ENCODE measurements at places on chromosomes 6 and 20.

- no peak for DNase-seq
Measured at GRCh38 chr6:53139841-53140413, 8.7 kb downstream of the GCM1 start.

DNA sequence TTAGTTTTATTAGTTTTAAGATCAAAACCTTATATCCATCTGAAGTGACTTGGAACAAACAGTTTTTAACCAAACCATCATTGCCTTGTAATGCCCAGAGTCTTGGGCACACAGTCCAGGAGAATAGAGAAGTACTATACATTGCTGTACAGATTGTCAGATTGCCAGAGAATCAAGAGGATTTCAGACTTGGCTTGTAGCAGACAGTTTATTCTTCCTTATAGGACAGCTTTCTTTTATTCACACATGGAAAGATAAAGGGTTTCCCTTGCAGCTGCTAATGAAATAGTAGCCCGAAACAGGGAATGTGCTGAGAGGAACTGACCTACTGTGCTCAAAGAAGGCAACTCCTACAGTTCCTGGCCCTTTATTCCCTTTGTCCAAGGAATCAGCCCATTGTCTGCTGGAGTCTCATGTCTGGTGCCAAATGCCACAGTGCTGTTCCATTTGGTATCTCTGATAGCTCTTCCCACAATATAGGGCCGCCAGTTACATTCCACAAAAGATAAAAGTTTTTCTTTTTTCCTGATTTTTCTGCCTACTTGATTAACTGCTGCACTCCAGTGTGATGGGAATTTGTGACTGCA is 30.6 kb downstream of the DCBLD1 start:
- no peak for DNase-seq

DNA sequence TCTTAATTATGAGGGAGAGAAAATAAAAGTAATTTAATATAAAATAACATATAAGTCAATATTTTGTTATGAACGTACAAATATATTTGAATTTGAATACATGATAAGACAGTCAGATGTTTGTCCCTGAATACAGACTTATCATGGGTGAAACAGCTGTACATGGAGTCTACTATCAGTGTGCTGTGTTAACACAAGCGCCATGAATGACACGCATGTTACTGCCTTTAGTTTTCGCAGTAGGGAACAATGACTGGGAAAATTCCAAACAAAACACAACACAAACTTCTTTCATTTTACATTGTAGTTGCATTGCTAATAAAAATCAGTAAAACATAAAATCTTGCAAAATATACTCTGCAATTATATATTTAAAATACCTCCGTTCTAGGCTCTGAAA is 108.6 kb downstream of the FBXO5 start:
- no peak for DNase-seq

DNA sequence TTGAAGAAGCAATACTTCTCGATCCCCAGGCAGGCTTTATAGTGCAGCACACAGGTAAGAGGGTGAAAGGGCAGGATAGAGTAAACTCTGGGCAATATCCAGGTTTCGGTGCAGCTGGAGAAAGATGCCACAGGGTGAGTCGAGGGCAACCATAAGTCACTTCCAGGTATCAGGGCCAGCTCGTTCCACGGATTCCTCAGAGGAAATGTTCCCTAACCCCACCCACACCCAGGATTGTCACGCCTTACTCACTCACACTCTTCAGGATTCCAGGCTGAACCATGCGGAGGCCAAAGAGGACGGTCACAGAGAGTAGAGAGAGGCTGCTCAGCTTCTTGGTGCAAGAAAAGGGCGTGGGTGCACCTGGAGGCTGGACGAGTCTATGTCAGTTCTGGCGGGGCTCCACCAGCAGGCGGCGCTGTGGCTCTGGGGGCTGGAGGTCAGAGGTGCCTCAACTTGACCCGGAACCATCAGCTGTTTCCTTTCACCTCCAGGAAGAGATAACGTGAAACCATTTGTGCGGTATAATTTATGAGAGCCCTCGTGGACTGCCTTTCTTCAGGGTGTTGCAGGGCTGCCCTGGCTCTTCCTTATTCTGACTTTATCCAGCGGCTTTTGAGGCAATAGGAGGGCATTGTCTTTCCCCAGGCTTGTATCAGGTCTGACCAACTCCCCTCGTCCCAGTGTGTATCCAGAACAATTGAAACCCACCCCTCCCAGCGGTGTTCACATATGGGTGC is 14.5 kb upstream of the WFDC12 start:
- no peak for DNase-seq

DNA sequence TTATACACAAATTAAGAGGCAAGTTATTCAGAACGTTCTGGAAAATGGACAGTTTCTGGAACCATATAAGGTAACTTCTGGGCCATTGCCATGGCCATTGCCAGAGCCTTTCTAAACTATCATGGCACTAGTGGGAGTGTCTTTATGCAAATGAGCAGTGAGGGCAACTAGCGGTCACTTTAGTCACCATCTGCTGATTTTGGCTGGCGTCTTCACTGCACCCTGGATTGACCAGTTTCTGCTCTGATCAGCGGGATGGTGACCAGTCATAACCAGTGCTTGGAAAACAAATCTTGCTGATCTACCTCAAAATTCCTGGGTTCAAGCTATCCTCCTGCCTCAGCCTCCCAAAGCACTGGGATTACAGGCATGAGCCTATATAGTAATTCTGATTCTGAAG is 7.3 kb upstream of the SNTA1 start:
- DNase-seq, result no peak

- DNase-seq, result no peak
Measured at GRCh38 chr6:73985891-73986290, 289.9 kb downstream of the CD109 start.

DNA sequence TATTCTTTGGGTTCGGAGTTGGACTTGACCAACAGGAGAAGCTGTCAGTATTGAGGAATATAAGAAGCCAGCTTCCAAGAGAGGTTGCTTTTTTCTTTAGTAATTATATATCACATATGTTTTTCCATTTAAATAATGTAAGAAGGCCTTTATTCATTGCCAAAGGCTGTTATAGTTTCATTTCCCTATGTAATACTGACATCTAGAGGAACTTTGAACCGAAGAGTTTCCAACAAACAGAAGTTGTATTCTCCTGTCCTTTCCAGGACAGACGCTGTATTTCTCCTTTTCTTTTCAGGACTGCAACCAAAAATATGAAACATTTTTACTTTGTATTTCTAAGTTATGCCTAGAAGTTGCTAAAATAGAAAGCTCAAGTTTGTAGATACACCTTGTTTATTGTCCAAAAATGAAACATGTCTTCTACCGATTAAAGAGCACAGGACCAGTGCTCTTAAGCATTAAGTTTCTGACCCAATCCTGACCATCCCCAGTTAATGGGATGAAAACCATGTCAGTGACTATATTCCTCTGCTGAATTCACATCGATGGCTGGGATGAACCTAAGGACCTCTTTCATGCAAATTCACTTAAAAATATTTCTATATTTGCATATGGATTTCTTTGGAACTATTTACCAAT is 55.1 kb downstream of the MYLK4 start:
- DNase-seq, result no peak

Data from putamen (tissue), 1 donor.